ENCODE measurements at places on chromosomes 5 and 9.

DNA sequence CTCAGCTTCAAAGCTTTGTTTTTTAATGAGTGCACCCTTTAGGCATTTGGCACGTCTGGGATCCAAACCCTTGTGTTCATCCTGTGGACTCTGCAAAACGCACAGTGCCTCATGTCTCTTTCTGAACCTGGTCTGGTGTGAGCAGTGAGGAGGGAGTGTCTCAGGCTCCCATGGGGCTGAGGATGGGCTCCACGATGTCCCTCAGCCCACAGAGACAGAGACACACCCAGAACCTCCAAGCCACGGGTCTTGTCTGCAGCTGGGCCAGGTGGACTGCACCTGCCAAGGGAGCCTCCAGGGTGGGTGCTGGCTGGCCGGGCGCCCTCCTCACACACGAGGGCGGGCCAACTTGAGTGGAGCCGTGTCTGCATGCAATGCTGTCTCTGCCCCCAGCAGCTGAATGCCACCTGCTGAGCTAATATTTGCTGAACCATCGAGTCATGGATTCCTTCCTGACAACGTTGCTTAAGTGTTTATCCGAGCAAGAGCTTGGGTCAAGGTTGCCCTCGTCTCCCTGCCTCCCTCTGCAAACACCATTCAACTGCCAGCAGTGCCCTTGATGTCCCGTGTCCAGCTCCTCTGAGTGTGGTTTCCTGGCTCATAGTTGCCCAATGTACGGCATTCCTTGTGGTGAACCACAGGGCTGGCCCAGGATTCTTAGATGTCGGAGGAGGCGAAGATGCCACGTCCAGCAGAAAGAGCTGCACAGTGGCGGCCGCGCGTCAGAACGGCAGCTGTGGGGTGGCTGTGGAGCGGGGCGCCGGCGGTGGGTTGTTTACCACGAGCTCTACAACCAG, 31.4 kb upstream of the LPCAT1 start:
- no peak overlapping the region for H3K27ac ChIP-seq
- H3K27me3 ChIP-seq, result no peaks in the 10 kb centered on the region
- H3K36me3 ChIP-seq, result no peaks in the 10 kb centered on the region
- peaks cover 10% of the 10 kb centered on the region for H3K4me1 ChIP-seq
- no peak overlapping the region for H3K4me3 ChIP-seq
- no peak for DNase-seq

DNA sequence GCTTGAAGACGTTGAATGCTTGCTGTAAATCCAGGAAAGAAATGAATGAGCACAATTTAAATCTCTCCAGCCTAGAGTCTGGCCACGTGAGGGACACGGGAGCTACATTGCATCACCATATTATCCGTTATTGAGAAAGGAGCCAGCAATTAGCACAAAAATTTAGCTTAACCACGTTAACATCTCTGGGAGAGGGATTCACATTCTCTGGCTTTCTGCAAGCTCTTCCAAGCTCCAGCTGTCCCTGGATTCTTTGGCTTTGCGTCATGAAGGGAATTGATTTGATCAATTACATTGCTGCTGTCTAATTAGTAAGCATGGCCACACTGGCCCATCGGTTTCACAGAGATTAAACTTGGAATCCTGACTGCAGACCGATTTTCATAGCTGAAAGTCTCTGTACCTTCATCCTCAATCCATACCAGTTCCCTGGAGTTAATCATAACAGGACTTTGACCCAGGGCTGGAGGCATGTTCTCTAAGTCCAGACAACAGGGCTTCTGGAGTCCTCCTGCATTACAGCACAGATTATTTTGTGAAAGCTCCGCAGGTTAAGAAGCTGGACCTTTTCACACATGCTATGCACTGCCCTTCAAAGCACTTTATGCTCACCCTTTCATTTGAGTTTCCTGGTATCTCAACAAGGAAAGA, 31.6 kb downstream of the ADRA1B start:
- H3K36me3 ChIP-seq, result no peaks in the 10 kb centered on the region
- no peaks in the 10 kb centered on the region for H3K4me1 ChIP-seq
- H3K4me3 ChIP-seq, result no peak overlapping the region
- no peak overlapping the region for H3K27ac ChIP-seq
- no peaks in the 10 kb centered on the region for H3K27me3 ChIP-seq

DNA sequence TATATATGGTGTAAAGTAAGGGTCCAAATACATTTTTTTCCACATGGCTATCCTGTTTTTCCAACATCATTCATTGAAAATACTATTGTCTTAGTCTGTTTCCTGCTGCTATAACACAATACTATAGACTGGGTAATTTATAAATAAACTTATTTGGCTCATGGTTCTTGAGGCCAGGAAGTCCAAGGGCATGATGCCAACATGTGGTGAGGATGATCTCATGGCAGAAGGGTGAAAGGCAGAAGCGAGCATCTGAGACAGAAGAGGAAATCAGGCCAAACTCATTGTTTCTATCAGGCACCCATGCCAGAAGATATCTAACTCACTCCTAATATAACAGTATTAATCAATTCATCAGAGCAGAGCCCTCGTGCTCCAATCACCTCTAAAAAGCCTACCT, 42.6 kb downstream of the ANKRD55 start:
- H3K36me3 ChIP-seq, result no peaks in the 10 kb centered on the region
- H3K27ac ChIP-seq, result no peak overlapping the region
- DNase-seq, result no peak
- H3K27me3 ChIP-seq, result no peaks in the 10 kb centered on the region

GRCh38 chr9:92510747-92511146, 25.0 kb downstream of the ECM2 start:
- H3K4me3 ChIP-seq, result no peak overlapping the region
- no peaks in the 10 kb centered on the region for H3K27me3 ChIP-seq
- no peak for DNase-seq
- H3K27ac ChIP-seq, result no peak overlapping the region
- H3K36me3 ChIP-seq, result no peaks in the 10 kb centered on the region
- H3K4me1 ChIP-seq, result peaks cover 17% of the 10 kb centered on the region

DNA sequence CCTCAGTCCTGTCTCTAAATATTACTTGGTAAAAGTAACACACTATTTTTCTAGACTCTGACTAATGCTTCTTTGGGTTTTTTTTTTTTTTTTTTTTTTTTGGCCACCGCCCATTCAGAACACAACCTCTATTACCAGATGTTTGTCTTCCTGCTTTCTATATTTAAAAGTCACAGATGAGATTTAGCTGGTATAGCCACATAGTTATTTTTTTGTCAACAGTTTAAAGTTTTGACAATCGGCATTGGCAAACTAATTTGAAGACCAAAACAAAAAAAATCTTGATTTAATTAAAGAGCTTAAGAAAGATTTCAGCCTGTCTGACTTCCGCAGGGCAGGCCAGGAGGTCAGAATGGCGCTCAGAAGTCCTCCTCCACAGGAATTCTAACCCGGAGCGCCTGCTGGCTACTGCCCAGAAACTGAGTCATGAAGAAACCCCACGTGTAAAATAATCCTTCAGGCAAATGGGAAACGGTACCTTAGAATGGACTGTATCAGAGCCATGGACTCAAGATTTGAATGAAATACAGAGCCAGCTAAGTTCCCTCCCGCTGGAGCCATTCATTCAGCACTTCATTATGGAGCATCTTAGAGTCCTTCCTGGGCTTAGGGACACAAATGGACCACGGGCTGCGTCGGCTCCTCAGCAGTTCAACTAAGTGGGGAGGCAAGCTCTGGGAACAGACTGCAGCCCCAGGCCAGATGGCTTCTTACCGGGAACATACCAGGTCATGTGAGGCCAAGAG, 55.6 kb downstream of the PTPDC1 start:
- H3K27me3 ChIP-seq, result no peaks in the 10 kb centered on the region
- H3K36me3 ChIP-seq, result no peaks in the 10 kb centered on the region
- H3K4me1 ChIP-seq, result peaks cover 48% of the 10 kb centered on the region
- peak; percentile 82 for DNase-seq
- H3K4me3 ChIP-seq, result no peak overlapping the region
- peak overlapping the region; percentile 97 for H3K27ac ChIP-seq

GRCh38 chr9:119458068-119458467, 88.8 kb upstream of the BRINP1 start:
- peaks cover 20% of the 10 kb centered on the region for H3K4me1 ChIP-seq
- H3K27ac ChIP-seq, result no peak overlapping the region
- no peaks in the 10 kb centered on the region for H3K36me3 ChIP-seq
- no peaks in the 10 kb centered on the region for H3K27me3 ChIP-seq
- DNase-seq, result no peak

DNA sequence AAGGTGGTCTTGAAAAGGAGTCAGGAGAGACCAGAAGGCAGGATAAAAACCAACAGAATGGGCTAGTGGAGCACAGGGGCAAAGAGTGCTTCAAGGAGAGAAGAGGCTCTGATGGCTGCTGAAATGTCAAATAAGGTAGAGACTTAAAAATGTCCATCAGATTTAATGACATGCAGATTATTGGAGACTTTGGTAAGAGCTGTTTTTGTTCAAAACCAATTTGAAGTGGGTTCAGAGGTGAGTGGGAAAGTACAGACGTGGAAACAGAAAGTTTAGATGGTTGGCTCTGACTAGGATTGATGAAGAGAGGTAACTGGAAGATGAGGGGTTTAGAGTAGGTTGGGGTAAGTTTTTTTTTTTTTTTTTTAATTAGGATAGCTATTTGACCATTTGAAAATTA, 14.1 kb downstream of the SLC25A46 start:
- H3K27me3 ChIP-seq, result no peaks in the 10 kb centered on the region
- H3K36me3 ChIP-seq, result peaks cover 70% of the 10 kb centered on the region
- no peak overlapping the region for H3K27ac ChIP-seq
- no peaks in the 10 kb centered on the region for H3K4me1 ChIP-seq

DNA sequence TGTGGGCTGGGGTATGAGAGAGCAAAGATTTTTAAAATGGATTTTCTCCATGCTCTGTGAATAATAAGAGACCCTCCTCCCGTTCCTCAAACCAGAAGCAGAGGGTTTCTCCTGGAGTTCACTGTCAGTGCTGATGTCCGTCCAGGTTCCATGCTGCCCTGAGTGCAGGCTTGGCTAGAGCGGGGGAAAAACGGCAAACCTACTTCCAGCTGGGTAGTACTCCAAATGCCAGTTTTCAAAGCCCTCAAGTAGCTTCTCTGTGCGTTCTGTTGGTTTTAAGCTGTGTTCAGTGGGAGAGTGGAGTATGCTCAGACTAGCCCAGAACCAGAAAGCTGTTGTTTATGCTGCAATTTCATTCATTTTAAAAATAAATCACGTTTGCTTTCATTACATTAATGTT, 40.3 kb downstream of the RASGEF1C start:
- no peak for DNase-seq
- no peaks in the 10 kb centered on the region for H3K36me3 ChIP-seq
- H3K27ac ChIP-seq, result no peak overlapping the region
- H3K4me3 ChIP-seq, result no peak overlapping the region
- no peaks in the 10 kb centered on the region for H3K4me1 ChIP-seq

- no peaks in the 10 kb centered on the region for H3K27me3 ChIP-seq
- H3K4me3 ChIP-seq, result no peak overlapping the region
- DNase-seq, result no peak
- H3K4me1 ChIP-seq, result no peaks in the 10 kb centered on the region
- H3K36me3 ChIP-seq, result no peaks in the 10 kb centered on the region
- no peak overlapping the region for H3K27ac ChIP-seq
These were observed 136.2 kb downstream of the DEPDC1B start for GRCh38 chr5:60563696-60564324.

DNA sequence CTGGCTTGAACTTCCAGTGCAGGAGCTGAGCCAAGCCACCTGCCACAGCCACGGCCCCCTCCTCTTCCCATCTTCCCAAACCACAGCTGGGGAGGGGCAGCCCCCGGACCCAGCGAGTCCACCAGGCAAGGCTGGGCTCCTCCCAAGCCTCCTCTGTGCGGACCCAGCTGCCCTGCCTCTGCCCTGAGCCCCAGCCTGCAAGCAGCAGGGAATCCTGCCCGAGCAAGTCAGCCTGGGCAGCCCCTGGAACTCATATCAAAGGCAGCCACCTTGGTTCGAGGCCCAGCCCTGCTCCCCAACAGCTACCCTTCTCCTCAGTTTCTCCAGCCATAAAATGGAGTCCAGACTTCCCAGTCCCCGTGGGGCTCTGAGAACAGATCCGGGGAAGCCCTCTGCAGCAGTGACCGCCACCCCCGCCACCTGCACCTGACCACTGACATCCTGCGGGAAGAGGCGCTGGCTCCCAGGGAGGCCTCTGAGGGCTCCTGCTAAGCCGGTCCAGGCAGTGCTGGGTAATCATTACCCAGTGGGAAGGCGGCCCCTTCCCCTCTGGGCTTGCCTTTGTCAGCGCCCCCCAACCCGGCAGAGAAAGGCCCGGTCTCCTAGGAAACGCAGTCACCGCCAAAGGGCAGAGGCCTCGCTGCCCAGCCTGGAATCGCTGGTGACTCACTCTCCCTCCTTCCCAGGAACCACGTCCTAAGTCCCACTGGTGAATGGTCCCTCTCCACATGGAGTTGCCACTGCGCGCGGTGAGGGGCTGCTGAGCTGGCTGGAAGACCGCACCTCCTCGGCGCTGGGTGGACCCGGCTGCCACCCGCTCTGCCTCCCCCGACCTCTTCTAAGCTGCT, 1.5 kb downstream of the VAV2 start:
- H3K36me3 ChIP-seq, result peaks cover 15% of the 10 kb centered on the region
- H3K4me3 ChIP-seq, result peak overlapping the region; percentile 99
- DNase-seq, result peak; percentile 80

All from RWPE2 (cell line).